ENCODE measurements at places on chromosomes 4 and X.

DNA sequence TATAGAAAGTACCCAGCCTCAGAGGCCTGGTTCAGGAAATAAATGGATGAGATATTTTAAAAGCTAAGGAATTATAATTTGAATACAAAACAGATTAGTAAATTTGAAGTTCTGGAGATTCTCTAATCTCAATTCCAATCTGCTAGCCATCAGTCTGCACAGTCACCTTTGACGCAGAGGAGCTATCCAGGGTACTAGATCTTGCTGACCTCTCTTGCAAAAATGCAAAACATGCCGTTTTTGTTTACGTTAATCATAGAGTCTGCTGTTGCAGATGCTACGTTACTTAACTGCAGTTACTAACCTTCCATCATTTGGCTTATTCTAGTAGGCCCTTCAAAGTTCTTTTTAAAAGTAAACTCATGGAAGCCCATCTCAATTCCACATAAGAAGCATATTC is 10.4 kb downstream of the CCSER1 start:
- DNase-seq, result no peak

GRCh38 chr4:94135701-94136100 is 72.0 kb upstream of the SMARCAD1 start:
- no peak for DNase-seq

GRCh38 chrX:119942831-119943184 is 743 bp downstream of the NKAP start:
- no peak for DNase-seq

DNA sequence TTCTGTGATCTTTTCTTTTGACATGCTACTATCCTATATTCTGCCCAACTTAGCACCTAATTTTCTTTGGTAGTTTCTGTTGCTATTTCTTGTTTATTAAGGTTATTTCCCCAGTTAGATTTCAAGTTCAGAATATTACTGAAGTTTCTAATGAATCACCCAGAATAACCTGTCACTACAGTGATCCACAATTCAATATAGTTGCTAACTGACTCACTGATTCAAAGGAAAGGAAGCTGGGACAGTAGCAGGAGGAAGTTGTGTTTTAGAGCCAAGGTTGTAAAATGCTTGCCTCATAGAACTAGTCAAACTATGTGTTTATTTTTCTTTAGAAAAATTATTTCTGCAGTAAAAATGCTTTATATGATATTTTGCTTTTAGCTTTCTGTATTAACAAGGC is 37.4 kb downstream of the PAK3 start:
- no peak for DNase-seq

GRCh38 chr4:6391852-6392188 is 80.6 kb downstream of the PPP2R2C start:
- no peak for DNase-seq
